ENCODE measurements at places on chromosomes 2 and 18.

DNA sequence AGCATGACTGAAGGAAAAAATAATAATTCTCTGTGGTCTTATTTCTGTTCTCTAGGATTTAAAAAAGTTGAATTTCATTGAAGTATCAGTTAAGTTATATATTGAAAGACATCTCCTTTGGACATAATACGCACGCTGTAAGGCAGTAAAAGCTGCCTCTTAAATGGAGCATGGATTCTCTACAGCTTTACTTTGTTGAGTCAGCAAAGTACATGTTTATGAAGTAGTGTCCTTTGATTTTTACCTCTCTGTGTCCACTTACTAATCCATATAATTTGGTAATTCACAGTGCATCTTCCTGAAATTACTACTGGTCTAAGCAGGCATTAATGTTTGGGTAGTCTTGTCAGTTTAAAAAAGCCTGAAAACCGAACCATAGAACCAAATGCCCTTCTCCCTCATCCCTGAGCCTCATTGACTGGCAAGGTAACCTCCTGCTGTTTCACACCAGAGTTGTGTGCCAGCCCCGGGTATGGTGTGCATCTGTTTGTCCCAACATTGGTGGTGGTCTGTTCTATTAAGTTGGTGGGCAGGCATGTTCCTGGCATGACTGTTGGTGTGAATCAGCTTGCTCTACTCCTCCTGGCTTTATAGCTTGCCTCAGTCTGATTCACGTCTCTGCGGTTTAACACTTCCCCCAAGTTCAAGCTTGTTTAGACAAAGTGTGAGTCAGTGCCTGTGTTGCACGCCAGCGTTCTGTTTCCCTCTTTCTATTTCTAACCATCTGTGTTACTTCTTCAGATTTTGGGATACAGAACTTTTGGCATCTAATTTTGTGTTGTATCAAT is 71.0 kb upstream of the ITM2C start:
- peak; percentile 72 for DNase-seq

- no peak for DNase-seq
Measured at GRCh38 chr2:210199854-210200253, 25.4 kb downstream of the ACADL start.

DNA sequence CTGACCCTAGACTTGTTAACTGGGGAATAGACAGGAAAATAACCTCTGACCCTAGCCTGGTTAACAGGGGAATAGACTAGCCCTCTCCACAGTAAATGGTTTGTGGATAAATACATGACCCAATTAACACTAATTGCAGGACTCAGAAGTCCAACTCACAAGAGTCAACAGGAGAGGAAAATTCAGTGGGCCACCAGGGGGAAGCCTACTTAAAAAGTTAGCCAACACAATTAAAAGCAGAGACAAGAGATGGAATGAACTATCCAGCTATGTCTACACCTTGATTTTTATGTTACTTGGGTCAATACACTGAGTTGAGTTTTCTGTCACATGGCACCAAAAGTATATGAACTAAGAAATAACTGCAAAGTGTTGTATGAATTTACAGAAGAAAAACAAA is 158.8 kb upstream of the SLC39A10 start:
- peak; percentile 36 for DNase-seq

DNA sequence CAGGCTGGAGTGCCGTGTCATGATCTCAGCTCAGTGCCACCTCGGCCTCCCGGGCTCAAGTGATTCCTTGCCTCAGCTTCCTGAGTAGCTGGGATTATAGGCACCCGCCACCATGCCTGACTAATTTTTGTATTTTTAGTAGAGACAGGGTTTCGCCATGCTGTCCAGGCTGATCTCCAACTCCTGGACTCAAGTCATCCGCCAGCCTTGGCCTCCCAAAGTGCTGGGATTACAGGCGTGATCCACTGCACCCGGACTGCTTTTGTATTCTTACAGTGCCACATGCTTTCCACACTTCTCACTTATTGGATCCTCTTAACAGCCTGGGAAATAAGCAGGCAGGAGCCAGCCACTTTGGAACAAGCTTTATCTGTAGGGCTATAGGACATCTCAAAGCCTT is 25.3 kb upstream of the BCL2L11 start:
- DNase-seq, result no peak

DNA sequence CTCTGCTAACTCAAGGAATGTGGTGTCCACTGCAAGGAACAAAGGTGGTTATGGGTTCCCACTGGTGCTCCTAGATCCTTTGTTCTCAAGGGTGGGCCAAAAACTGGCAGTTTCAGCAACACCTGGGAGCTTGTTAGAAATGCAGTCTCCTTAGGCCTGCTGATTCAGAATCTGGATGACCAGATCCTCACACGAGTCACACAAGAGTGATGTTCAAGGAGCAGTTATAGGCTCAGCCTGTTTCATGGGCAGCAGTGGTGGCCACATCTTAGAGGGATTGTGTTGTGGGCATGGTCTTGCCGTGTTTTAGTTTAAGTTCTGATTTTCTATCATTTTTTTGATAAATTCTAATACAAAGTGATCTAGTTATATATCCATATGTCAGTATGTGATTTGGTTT is 28.7 kb upstream of the MGAT5 start:
- DNase-seq, result no peak

DNA sequence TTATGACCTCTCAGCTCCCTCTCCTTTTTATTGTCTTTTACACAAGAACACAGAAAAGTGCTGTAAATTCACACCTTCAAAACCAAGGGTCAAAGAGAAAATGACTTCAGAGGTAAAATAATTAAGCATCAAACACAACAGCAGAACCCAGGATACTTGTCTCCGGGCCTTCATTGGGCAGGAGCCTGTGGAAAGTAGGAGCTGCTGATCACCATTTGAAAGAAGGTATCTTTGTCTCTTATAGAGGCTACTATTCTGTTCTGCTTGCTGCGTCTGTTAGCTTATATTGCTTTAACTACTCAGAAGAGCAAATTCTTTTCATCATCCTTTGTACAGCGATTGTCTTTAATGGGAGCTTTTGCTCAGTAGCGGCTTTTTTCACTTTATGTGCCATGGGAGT is 261.1 kb downstream of the PTGR3 start:
- DNase-seq, result no peak

- no peak for DNase-seq
Measured at GRCh38 chr2:131413148-131413747, 49.3 kb upstream of the RAB6D start.

DNA sequence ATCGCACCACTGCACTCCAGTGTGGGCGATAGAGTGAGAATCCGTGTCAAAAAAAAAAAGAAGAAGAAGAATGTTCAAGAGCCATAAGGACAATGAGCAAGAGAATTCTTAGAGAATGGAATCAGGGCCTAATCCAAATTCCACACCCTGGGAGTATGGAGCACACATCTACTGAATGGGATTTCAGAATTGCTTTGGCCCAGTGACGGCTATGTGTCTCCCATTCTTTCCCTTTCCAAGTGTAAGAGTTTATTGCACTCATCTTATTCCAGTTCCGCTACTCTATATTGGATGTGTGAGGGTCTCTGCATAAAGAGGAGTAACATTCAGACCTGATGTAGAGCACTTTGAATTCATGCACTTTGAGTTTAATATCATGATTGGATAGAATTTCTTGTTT is 5.9 kb upstream of the RBM43 start:
- no peak for DNase-seq

- DNase-seq, result no peak
Measured at GRCh38 chr2:154392256-154392655, 306.2 kb upstream of the KCNJ3 start.

- DNase-seq, result no peak
Measured at GRCh38 chr2:39593439-39594393, 72.0 kb upstream of the TMEM178A start.

DNA sequence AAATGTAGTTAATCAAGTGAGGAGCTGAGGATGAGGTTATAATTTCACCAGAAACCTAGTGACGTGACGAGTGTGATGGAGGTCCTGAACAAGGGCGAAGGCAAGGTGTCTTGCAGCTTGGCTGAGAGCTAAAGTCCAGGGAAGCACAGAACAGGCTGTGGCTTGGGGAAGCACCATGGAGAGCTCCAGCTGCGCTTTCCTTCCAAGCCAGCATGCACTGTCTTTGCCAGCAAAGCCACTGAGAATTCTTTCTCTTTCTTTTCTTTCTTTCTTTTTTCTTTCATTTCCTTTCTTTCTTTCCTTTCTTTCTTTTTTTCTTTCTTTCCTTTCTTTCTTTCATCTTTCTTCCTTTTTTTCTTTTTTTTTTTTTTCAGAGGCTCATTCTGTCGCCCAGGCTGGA is 239.3 kb downstream of the FBXO15 start:
- DNase-seq, result no peak

- DNase-seq, result no peak
Measured at GRCh38 chr2:13638181-13638580, 921.4 kb downstream of the TRIB2 start.

GRCh38 chr18:74378179-74378682 is 62.6 kb downstream of the C18orf63 start:
- DNase-seq, result no peak

- no peak for DNase-seq
Measured at GRCh38 chr2:118942031-118942430, at the start of gene MARCO. MARCO (plus strand) TSS chr2:118942194; CDS start chr2:118942301, 107 bp downstream.

- DNase-seq, result no peak
Measured at GRCh38 chr2:62785810-62786597, 80.5 kb downstream of the EHBP1 start.

DNA sequence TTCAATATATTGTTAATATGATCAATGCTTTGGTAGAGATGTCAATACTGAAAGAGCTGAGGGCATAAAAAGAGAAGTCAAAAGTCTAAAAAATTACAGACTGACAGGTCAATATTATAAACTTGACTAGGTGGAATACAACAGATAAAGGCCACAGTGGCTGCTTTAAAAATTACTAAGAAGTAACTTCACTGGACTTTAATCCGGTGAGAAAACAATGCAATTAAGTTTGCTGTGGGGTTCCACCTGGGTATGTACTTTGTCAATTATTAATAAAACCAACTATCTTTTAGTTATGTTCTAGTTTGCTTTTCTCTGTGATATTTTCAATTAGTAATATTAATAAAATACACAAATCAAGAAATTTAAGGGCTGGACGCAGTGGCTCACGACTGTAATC is 44.7 kb downstream of the RAPH1 start:
- DNase-seq, result no peak

GRCh38 chr2:102140377-102140776 is 2.2 kb upstream of the IL1R1 start:
- DNase-seq, result no peak

GRCh38 chr2:12091201-12091806 is 344.9 kb downstream of the LPIN1 start:
- no peak for DNase-seq

DNA sequence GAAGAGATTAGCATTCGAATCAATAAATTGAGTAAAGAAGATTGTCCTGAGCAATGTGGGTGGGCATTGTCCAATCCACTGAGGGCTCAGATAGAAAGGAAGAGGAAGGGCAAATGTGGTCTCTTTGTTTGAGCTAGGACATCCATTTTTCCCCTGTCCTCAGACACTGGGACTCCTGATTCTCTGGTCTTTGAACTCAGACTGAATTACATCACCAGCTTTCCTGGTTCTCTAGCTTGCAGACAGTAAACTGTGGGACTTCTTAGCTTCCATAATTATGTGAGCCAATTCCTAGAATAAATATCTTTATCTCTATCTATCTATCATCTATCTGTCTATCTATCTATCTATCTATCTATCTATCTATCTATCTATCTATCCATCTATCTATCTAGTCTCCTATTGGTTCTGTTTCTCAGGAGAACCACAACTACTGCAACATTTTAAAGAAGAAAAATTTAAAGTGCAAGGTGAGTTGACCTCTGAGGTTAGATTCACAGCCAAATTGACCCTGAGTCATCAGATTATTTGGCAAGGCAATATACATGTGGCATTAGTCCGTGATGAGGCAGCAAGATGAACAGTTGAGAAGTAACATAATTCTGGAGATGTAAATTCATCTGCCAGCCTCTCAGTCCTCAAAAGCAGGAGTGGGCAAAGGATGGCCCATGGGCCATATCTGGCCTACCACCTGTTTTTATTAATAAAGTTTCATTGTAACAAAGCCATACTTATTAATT is 191.4 kb downstream of the PDE11A start:
- DNase-seq, result no peak

- DNase-seq, result no peak
Measured at GRCh38 chr2:74188018-74188601, 9.4 kb upstream of the MOB1A start.

GRCh38 chr2:61693744-61694143 is 155.6 kb upstream of the XPO1 start:
- no peak for DNase-seq

GRCh38 chr2:32940316-32940997 is 6.3 kb upstream of the LTBP1 start:
- no peak for DNase-seq

DNA sequence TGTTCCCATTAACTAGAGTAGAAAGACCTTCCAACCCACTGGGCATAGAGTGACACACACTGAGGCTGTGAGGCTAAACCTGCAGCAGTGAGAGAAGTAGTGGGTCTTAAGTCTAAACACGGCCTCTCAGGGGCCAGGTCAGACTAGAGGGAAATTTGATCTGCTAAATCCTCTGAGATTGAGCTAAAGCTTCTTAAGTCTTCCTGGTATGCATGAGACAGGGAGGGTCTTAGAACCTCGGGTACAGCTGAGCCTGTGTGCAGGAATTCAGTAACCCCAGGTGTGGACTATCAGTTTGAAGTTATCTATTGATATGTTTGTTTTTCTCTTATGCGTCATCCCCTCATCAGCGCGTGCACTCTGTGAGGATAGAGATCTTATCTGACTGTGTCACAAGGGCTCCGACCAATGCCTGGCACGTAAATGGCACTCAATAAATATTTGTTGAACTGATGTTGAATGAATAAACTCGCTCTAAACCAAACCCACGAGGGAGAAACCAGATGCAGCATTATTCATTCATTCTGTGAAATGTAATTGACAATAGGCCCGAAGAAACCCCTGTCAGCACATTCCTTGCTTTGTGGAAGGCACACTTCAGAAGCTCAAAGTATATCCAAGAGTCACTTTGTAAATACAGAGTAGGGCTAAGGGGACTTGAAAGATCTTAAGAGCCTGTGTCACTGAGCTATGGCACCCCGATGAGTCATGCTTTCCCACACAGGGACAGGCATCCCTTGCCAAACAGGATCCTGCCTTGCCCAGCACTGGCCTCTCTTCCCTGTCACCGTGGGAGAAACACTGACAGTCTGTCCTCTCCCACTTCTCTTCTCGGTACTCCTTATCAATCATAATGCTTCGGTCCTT is 21.7 kb upstream of the RAB10 start:
- no peak for DNase-seq

DNA sequence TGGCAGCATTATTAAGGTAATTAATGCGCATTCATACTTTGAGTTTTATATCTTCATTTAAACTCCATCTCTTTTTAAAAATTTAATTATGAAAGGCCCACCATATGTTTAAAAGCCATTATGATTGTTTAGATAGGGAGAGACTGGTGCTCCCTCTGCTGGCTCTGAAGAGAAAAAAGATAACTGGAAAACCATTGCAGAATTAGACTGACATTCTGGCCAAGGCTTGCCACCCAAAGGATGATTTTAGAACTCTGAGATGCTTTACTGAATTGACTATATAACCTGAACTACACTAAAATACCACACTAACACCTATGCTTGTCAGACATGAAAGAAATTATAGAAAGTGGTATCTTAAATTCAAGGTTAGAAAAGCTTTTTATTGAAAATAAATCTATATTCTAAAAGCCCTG is 127.6 kb upstream of the SPOPL start:
- DNase-seq, result no peak

GRCh38 chr2:10193851-10194820 is 71.6 kb downstream of the RRM2 start:
- no peak for DNase-seq
